ENCODE measurements at places on chromosomes 5 and 9.

- DNase-seq: no peak
These were observed 30.0 kb downstream of the FGF18 start for GRCh38 chr5:171449426-171449825.

DNA sequence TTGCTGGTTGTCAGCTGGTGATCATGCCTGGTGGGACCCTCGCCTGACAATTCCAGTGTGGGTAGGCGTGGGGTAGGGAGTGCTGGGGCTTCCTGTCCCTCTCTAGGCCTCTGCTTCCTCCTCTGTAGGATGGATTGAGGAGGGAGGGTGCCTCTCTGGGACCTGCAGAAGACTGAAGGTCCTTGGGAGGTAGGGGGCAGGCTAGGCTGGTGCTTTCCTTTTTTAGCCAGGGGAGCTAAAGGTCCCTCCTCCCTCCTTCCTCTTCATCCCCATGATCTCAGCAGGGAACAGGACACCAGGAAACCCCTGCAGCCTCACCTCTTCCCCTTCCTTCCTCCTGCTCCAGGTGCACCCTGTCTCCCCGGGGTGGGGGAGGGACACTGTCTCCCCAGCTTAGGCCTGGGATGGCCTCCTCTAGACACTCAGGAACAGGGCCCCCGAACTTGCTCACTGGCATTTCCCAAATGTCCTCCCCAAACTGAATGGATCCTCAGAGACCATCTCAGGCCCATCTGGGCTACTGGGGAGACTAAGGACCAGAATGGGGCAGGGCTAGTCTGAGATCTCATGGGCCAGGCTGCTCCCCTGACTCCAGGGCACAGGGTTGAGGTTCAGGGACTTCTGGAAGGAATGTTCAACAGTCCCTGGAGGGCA is 8.4 kb downstream of the SH2D3C start:
- DNase-seq: no peak

GRCh38 chr9:122318284-122318683 is 52.5 kb upstream of the PTGS1 start:
- no peak for DNase-seq

- DNase-seq: no peak
These were observed 81.1 kb upstream of the TNFAIP8 start for GRCh38 chr5:119274767-119275130.

- no peak for DNase-seq
These were observed 662.4 kb downstream of the DTWD2 start for GRCh38 chr5:118325931-118326330.

DNA sequence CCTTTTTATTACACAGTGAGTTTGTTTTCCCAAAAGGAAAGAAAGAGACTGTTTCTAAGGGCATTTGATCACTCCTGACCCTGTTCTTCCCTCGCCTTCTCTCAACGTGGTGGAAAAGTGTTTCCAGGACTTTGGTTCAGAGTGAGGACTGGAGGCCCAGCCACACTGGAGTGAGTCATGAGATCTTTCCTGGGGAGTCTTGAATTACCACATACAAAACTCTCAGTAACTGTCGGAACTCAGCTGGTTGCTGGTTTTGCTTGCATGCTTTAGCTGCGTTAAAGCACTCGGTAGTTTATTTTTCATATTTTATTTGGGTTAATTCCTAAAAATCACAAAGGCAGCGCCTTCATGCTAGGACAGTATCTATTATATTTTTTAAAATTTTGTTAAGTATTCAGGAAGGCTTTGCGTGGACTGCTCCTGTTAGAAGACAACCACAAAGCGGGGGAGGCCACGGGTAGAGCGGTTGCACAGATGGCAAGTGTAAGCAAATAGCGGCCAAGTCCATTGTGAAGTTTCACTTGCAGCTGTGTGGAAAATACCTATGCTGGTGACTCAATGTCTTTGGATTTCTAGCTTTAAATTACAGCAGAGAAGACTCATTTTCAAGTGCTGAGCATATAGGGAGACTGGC is 77.7 kb downstream of the ARSB start:
- DNase-seq: no peak

All from cortex of kidney (tissue), 1 donor.